CD8-positive, alpha-beta memory T cell (primary cell): ENCODE measurements at places on chromosomes 2 and 18. TPM values are rescaled to one million over a fixed set of nuclear protein-coding genes. Genes with fewer than 3 reads are reported as not detected.

DNA sequence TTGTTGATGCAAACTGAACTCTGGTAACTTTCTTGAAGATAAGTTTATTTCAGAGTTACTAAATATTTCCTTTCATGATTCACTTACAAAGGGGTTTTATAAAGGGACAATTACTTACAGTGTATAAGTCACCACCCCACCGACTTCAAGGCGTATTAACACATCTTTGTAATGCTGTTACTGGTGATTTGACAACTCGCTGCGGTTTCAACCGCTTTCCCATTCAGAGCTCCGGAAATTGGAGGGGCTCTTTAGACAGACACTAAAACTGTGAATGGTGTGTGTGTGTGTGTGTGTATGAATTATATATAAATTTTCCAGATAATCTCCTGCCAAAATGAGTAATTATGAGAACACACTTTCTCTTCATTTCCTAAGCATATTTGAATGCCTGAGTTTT is 4.9 kb downstream of the TM4SF20 start:
- no peaks in the 10 kb centered on the region for H3K27me3 ChIP-seq
- H3K36me3 ChIP-seq, result no peaks in the 10 kb centered on the region
- H3K27ac ChIP-seq, result no peak overlapping the region
- H3K4me1 ChIP-seq, result no peaks in the 10 kb centered on the region
- DNase-seq, result no peak

DNA sequence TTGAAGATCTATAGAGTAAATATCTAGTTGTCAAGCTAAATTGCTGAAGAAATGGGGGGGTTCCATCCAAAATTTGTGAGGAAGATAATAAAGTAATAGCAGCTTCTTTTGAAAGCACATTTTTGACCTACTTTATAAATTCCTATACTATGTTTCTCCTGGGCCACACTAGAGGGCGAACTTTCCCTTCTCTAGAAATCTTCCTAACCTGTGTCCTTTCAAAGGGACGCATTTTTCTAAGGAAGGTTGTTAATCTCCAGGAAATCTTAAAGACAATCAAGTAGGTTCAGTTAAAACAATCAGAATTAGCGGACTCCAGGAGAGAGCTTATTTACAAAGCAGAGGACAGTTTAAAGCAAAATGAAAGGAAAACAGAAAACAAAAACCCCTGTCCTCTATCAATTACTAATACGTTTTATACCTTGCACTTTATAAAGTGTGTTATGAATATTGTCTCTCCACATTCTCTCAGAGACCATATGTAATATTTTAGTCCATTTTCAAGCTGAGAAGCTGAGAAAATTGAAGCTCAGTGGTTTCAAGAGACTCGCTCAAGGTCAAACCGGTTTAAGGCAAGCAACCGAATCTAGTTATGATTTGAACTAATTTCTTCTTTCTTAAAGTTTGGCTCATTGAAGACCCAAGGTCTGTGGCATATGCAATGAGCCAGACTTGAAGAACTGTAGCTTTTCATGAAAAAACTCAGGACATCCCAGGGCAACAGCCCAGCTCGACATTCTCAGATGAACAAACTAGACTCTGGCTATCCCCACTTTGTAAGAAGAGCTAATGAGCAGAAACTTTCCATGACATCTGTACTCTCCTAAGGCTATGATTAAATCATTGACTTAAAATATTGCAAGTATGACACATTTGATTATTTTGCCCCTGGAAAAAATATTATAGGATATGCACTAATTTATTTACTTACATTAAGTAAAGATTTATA is 273.6 kb downstream of the PAX3 start:
- no peak overlapping the region for H3K4me3 ChIP-seq
- no peak overlapping the region for H3K27ac ChIP-seq
- DNase-seq, result no peak
- H3K36me3 ChIP-seq, result no peaks in the 10 kb centered on the region
- no peaks in the 10 kb centered on the region for H3K27me3 ChIP-seq

DNA sequence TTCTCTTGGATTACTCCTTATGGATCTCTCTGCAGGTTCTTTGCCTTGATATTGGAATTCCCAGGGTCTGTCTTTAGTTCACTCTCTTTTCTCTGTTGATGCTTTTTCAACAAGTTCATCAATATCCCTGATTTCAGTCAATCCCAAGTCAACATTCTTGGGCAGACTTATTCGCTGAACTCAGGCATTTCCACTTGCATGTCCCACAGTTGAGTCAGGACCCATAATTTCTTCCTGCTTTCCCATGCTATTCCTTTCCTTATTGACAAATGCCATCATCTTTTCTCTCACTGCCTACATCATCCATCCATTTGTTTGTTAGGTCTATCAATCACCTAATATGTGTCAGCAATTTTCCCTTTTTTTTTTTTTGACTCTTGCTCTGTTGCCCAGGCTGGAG is 11.6 kb downstream of the GPD2 start:
- no peaks in the 10 kb centered on the region for H3K27me3 ChIP-seq
- no peak overlapping the region for H3K27ac ChIP-seq
- H3K4me1 ChIP-seq, result no peaks in the 10 kb centered on the region
- no peaks in the 10 kb centered on the region for H3K36me3 ChIP-seq
- no peak overlapping the region for H3K4me3 ChIP-seq
- DNase-seq, result no peak

DNA sequence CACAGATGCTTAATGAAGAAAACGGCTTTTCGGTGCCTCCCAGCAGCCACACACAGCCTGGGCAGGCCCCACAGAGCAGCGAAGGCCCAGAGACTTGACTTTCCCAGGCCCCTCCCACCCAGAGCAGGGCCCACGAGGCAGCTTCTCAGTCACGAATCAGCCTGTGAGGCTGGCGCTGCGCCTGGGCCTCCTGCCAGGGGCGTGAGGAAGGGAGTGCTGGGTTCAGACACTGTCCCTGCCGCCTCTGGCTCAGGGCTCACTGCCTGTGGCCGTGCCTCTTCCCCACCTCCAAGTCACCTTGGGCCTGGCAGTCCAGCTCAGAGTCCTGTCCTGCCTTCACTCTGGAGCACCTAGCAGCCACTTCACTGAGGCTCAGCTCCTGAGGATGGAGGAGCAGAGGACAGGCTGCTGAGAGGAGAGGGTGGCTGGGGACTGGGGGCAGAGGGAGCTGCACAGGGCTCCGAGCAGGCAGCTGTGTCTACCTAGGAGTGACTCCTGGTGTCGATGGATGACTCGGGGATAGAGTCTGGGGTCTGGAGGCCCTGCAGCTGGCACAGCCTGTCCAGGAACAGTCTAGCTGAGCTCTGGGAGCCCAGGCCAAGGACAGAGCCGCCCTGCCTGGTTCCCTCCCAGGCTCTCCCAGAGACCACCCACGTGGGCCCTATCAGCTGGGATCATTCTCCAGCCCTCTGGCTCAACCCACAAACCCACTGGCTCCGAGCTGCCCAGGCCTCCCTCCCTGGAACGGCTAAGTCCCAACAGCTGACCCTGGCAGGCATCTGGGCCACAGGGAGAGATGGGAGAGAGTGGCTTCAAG is 36.4 kb upstream of the FOSL2 start:
- no peak overlapping the region for H3K4me3 ChIP-seq
- H3K36me3 ChIP-seq, result no peaks in the 10 kb centered on the region
- H3K27ac ChIP-seq, result peak overlapping the region; percentile 51

GRCh38 chr2:173874003-173874893 is 90.9 kb downstream of the SP3 start:
- H3K27me3 ChIP-seq, result no peaks in the 10 kb centered on the region
- H3K4me3 ChIP-seq, result no peak overlapping the region
- no peak overlapping the region for H3K27ac ChIP-seq

DNA sequence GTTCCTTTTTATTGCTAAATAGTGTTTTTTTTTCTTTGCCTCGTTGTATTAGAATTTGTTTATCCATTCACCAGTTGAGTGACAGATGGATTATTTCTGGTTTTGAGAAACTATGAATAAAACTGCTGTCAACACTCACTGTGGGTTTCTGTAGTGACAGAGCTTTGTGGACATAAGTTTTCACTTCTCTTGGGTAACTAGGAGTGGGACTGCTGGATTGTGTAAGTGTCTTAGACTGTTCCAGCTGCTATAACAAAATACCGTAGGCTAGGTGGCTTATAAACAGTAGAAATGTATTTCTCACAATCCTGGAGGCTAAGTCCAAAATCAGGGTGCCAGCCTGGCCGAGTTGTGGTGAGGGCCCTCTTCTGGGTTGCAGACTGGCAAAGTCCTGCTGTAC is 71.9 kb downstream of the TNFRSF11A start:
- H3K4me3 ChIP-seq, result no peak overlapping the region
- no peak for DNase-seq
- H3K4me1 ChIP-seq, result no peaks in the 10 kb centered on the region
- H3K36me3 ChIP-seq, result no peaks in the 10 kb centered on the region

DNA sequence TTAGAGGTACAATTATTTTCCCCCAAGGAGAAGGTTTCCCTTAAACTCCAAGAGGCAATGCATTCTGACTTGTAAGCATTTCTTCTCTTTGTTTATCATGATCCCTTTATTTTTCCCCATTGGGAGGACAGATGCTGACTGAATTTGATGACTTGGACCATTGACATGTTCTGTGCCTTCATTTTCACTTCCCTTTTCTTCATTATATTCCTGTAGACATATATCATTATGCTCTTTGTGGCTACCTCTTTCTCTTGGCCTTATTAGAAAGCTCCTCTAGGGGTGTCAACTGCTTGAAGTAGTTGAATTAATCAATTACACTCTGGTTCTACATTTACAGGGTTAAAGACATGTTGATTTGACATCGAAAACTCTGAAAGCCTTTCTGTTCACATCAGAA is 330.0 kb upstream of the DCC start:
- no peak for DNase-seq
- H3K27ac ChIP-seq, result no peak overlapping the region
- no peaks in the 10 kb centered on the region for H3K36me3 ChIP-seq
- H3K4me1 ChIP-seq, result no peaks in the 10 kb centered on the region

GRCh38 chr2:224819075-224819474 is 102.9 kb upstream of the CCDC195 start:
- H3K4me3 ChIP-seq, result no peak overlapping the region
- H3K4me1 ChIP-seq, result no peaks in the 10 kb centered on the region
- no peaks in the 10 kb centered on the region for H3K27me3 ChIP-seq
- no peak for DNase-seq
- no peak overlapping the region for H3K27ac ChIP-seq

The ALPP gene
- not detected for polyA plus RNA-seq

The SP9 gene
- not detected for polyA plus RNA-seq

The LGALSL gene
- polyA plus RNA-seq, result 0.72 TPM
